ENCODE measurements at places on chromosomes 7 and 10. TPM values are rescaled to one million over a fixed set of nuclear protein-coding genes. Genes with fewer than 3 reads are reported as not detected.

- H3K27ac ChIP-seq, result no peak overlapping the region
- no peak overlapping the region for H3K4me3 ChIP-seq
- H3K4me1 ChIP-seq, result no peaks in the 10 kb centered on the region
- no peak for DNase-seq
- no peaks in the 10 kb centered on the region for H3K36me3 ChIP-seq
Measured at GRCh38 chr7:108016841-108017775, 14.1 kb upstream of the LAMB1 start.

DNA sequence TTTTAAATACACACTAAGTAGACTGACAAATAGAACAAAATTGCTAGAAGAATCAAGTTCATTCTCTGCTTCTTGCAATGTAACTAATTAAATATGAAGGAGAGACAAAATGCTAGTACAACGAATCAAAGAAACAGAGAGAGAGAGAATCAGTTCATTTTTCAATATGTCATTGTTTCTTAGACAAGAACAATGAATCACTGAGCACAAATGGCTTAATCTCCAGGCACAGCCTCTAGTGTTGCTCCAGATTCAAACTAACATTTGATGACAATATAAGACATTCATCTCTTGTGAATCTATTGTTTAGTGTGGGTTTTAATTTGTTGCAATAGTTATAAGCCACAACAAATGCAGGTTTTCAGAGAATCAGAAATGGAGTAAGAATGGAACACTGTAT is 357.4 kb upstream of the TMEM229A start:
- H3K27me3 ChIP-seq, result no peaks in the 10 kb centered on the region
- no peak for DNase-seq
- H3K4me3 ChIP-seq, result no peak overlapping the region
- H3K27ac ChIP-seq, result no peak overlapping the region
- no peaks in the 10 kb centered on the region for H3K4me1 ChIP-seq

DNA sequence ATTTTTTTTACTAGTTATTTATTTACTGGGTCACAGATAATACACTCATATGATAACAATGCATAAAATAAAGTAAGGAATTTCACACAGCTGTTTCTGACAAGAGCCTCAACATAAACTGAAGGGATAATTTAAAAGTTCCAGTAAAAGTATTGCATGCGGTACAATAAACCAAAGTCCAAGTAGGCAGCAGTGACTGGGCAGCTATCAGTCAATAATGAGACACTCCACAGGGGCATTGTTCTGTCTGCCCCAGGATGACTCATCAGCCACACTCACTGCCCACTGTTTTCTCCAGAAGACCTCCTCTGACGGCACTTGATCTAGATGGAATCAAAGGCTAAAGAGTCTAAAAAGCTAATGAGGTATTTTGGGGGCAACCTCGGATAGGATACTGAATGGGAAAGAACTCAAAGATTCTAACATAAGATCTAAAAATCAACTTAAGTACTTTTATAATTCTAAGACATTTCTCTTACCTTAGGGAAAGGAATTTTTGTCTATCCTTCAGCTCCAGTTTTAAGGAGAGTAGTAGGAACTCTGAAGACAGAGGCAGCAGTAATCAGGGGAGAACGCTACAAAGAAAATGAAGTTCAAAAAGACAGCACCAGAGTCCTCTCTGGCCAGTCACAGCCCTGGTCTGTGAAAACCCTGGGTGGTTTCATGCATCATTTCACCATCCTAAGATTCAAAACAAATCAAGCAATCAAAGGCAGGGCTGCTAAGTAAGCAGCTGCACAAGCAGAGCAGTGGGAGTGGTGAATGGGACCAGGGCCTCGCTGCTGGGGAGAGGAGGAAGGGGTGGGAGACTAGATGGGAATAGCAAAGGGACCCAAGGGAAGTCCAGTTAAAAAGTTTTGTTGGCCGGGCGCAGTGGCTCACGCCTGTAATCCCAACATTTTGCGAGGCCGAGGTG is 175.1 kb downstream of the AVL9 start:
- H3K4me1 ChIP-seq, result peaks cover 7% of the 10 kb centered on the region
- peak; percentile 40 for DNase-seq
- no peak overlapping the region for H3K27ac ChIP-seq
- H3K27me3 ChIP-seq, result no peaks in the 10 kb centered on the region
- H3K36me3 ChIP-seq, result no peaks in the 10 kb centered on the region

Gene NFE2L3
- 1.1 TPM for polyA plus RNA-seq

- no peak overlapping the region for H3K27ac ChIP-seq
- no peaks in the 10 kb centered on the region for H3K36me3 ChIP-seq
- no peaks in the 10 kb centered on the region for H3K4me1 ChIP-seq
Measured at GRCh38 chr7:148507787-148508186, 82.8 kb upstream of the C7orf33 start.

Gene CDHR1
- polyA plus RNA-seq, result not detected

DNA sequence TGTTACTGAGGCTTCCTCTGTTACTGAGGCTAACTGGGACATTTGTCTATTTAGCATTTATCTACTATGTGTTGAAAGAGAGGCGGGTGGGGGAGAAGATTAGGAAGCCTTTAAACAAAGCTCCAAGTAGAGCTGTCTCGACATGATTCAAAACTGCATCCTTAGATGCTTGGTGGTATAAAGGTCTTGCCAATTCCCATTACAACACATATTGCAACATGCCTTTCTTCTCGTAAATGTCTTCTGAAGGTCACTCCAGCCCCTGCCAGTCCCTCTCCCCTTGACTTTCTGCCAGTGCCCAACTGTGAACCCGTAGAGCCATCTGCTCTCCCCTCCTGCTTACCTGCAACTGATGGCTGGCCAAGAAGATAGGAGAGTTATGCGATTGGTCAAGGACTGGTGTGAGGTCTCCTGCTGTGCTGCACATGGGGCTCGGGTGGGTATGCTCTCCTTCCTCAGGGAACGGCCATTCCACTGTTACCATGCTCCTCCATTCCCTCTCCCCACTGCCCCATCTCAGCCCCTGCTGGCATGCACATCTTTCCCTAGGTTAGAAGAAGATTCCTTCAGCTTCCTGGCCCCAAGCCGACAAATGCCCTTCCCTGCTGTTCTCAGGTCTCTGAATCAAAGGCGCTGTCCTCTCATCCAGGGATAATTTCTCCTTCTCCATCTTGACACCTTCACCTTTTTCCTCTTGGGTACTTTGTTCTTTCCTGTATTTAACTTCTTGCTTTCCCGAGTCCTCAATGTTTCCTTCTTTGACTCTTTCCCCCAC is 43.6 kb upstream of the ZNF32 start:
- no peak overlapping the region for H3K27ac ChIP-seq
- H3K36me3 ChIP-seq, result no peaks in the 10 kb centered on the region
- DNase-seq, result no peak
- no peaks in the 10 kb centered on the region for H3K27me3 ChIP-seq

GRCh38 chr7:101754424-101755159 is 62.8 kb upstream of the CUX1 start:
- no peaks in the 10 kb centered on the region for H3K27me3 ChIP-seq
- no peak for DNase-seq
- no peaks in the 10 kb centered on the region for H3K36me3 ChIP-seq

GRCh38 chr10:15813415-15813814 is 46.9 kb downstream of the MINDY3 start:
- H3K4me3 ChIP-seq, result no peak overlapping the region
- H3K4me1 ChIP-seq, result peaks cover 13% of the 10 kb centered on the region
- H3K27ac ChIP-seq, result no peak overlapping the region
- H3K36me3 ChIP-seq, result peaks cover 9% of the 10 kb centered on the region
- DNase-seq, result no peak
- no peaks in the 10 kb centered on the region for H3K27me3 ChIP-seq

GRCh38 chr7:143406002-143406357 is 2.7 kb downstream of the EPHA1 start:
- no peaks in the 10 kb centered on the region for H3K27me3 ChIP-seq
- no peaks in the 10 kb centered on the region for H3K36me3 ChIP-seq
- H3K4me1 ChIP-seq, result no peaks in the 10 kb centered on the region
- H3K4me3 ChIP-seq, result no peak overlapping the region
- H3K27ac ChIP-seq, result no peak overlapping the region

- H3K4me3 ChIP-seq, result no peak overlapping the region
- no peak for DNase-seq
- no peak overlapping the region for H3K27ac ChIP-seq
- no peaks in the 10 kb centered on the region for H3K36me3 ChIP-seq
Measured at GRCh38 chr7:41096917-41097316, 606.0 kb downstream of the INHBA start.

DNA sequence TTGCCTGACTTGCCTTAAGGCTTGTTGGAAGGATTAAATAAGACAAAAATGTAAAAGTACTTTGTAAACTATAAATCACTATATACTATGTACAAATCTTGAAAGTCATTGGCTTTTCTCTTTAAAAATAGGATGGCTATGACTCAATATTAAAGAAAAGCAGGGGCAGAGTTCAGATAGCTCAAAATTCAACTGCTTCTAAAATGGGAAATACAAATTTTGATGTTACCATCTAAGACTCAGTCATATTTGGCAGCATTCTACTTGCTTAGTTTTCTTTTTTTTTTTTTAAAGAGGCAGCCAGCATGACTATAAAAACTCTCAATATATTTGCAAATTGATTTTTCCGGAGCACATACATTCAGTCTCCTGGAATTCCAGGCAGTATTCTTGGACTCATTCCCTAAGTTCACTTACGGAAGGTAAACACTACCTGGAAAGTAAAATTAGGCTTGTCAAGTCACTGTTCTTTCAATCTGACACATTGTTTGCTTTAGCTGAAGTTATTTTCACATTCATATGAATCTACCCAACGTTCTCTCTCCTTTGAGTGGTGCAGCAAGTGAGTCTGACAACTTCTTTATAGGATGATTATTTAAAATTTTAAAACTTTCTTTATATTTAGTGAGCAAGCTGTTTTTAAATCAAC is 133.8 kb upstream of the CCDC6 start:
- H3K4me1 ChIP-seq, result no peaks in the 10 kb centered on the region
- no peak overlapping the region for H3K27ac ChIP-seq
- peaks cover 3% of the 10 kb centered on the region for H3K36me3 ChIP-seq
- DNase-seq, result no peak
- no peaks in the 10 kb centered on the region for H3K27me3 ChIP-seq
- no peak overlapping the region for H3K4me3 ChIP-seq

DNA sequence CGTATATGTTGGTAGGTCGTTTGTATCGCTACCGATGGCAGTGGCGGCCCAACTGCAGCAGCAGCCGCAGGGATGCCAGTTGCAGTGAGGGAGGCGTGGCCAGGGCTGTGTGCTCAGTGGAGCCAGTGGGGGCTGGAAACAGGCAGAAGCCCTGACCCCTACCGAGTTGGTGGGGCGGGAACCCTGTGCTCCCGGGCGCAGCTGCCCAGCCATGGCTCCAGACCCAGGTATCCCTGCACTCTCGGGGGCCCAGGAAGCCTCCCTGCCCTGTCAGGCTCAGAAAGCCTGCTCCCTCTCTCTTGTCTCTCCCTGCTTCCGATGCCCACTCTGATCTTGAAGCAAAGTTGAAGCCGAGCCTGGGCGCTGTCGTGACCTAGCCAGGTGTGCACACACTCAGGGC is 78.6 kb upstream of the ITGB1 start:
- no peaks in the 10 kb centered on the region for H3K4me1 ChIP-seq
- no peaks in the 10 kb centered on the region for H3K36me3 ChIP-seq
- no peak overlapping the region for H3K4me3 ChIP-seq
- no peaks in the 10 kb centered on the region for H3K27me3 ChIP-seq
- no peak overlapping the region for H3K27ac ChIP-seq
- DNase-seq, result no peak

Gene UNC5B
- 1.1 TPM for polyA plus RNA-seq

GRCh38 chr10:89001024-89001728 is 10.6 kb downstream of the FAS start:
- H3K27ac ChIP-seq, result no peak overlapping the region
- no peak for DNase-seq
- no peaks in the 10 kb centered on the region for H3K27me3 ChIP-seq

- H3K36me3 ChIP-seq, result no peaks in the 10 kb centered on the region
- H3K27me3 ChIP-seq, result no peaks in the 10 kb centered on the region
- no peaks in the 10 kb centered on the region for H3K4me1 ChIP-seq
Measured at GRCh38 chr10:22310928-22311327, 5.3 kb upstream of the COMMD3 start.

Gene GPNMB
- 10.7 TPM for polyA plus RNA-seq

Gene CREB5
- 0.86 TPM for polyA plus RNA-seq

DNA sequence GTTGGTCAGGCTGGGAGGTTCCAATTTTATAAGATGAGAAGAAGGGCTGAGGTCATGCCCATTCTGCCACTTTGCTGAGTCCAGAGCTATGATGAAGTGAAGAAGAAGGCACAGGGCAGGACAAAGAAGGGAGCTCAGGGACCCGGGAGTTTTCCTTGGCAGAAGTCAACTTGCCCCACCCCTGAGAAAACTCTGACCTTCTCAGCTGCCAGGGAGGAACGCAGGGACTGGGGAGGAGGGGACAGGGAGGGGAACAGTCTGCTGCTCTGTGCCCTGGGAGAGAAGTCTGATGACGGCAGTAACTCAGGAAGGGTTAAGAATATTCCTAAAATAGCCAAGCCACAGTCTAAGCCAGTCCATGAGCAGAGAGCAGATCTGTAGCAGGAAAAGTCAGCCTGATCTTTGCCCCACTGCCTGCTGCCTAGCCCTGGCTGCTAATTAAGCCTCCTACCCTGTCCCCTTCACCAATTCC is 11.7 kb downstream of the ADIRF start:
- no peaks in the 10 kb centered on the region for H3K27me3 ChIP-seq
- peaks cover 39% of the 10 kb centered on the region for H3K4me1 ChIP-seq
- H3K36me3 ChIP-seq, result no peaks in the 10 kb centered on the region
- H3K4me3 ChIP-seq, result peak overlapping the region; percentile 5
- H3K27ac ChIP-seq, result peak overlapping the region; percentile 86
- DNase-seq, result peak; percentile 81

DNA sequence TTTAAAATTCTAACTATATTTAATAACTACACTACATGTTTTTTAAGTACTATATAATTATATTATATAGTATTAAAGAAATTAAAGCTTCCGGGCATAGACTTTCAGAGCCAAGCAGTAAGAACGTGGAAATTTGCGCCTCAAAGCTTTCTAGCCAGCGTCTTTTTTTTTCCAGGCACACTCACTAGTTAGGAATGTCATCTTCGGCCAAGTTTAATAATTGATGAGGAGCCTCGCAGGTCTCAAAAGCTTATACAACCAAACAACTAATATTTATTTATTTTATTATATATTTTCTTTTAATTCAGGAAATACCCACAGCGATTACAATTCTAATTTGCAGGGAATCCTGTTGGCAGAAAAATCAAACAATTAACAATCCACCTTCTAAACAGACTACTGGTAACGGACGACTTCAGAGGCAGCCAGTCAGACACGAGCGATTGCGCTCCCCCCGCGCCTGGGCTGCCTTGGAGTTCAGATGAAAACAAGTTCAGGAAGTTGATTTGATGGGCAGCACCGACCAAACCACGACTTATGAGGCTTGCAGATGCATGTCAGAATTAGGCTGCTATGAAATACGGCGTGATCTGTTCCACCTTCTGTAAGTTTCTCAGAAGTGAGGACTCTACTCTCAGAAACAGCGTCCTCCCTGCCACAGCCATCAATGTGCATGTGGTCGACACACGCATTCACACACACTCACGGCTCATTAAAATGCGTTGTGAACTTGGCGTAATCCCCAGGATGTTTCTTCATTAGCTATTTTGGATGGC is 431.8 kb upstream of the MGMT start:
- no peak overlapping the region for H3K27ac ChIP-seq
- peak; percentile 73 for DNase-seq
- H3K27me3 ChIP-seq, result peaks cover 60% of the 10 kb centered on the region
- H3K4me3 ChIP-seq, result peak overlapping the region; percentile 13

Gene OR2A12
- not detected for polyA plus RNA-seq

Gene NEBL
- 0.77 TPM for polyA plus RNA-seq

- no peak overlapping the region for H3K4me3 ChIP-seq
- no peak overlapping the region for H3K27ac ChIP-seq
- DNase-seq, result no peak
- no peaks in the 10 kb centered on the region for H3K4me1 ChIP-seq
- no peaks in the 10 kb centered on the region for H3K27me3 ChIP-seq
Measured at GRCh38 chr7:143408252-143408685, 387 bp downstream of the EPHA1 start.

Gene TRRAP
- 9.0 TPM for polyA plus RNA-seq

Measured in psoas muscle (tissue), 8 donors.